CD4-positive, CD25-positive, alpha-beta regulatory T cell (primary cell): ENCODE measurements at places on chromosomes 4 and X. TPM values are rescaled to one million over a fixed set of nuclear protein-coding genes. Genes with fewer than 3 reads are reported as not detected.
A peak's percentile ranks its signal among the peaks of the same experiment; 100 is the strongest.

DNA sequence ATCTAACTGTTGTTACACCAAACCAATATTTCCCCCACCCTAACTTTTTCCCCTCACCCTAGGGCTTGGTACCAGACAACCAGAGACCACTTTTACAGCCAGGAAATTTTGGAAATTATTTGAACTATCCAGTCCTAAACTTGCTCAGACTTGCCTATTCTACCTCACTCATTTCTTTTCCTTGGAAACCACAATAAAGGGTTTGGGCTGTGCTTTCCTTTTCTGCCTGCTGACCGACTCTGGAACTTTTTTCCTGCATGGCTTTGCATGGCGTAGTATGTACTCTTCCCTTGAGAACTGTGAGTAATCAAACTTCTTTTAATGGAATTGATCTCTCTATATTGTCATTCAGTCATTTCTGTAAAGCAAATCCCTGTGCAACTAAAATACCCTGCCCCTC is 516.5 kb upstream of the FTHL17 start:
- H3K27ac ChIP-seq, result no peak overlapping the region
- DNase-seq, result no peak
- H3K4me3 ChIP-seq, result no peak overlapping the region

DNA sequence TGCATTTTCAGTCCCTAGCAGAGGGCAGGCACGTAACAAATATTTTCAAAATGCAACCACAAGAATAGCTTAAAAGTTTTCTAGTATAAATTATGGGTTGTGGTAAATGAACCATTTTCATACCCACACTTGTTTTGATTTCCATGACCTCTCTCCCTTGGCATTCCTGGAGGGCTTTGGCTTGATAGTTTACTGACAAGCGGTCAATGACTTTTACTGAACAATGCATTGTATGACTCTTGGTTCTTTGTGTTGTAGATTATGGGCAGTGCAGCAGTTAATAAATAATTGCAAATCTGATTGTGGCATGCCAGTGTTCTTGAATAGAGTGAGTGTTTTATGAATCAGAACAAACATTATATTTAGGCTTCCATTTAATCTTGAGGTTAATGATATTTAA is 285.2 kb upstream of the ARX start:
- DNase-seq, result no peak
- no peak overlapping the region for H3K27ac ChIP-seq
- no peak overlapping the region for H3K4me3 ChIP-seq
- H3K36me3 ChIP-seq, result no peaks in the 10 kb centered on the region

- H3K27me3 ChIP-seq, result no peaks in the 10 kb centered on the region
- no peak overlapping the region for H3K27ac ChIP-seq
These were observed 404.5 kb downstream of the GRXCR1 start for GRCh38 chr4:43296946-43297528.

DNA sequence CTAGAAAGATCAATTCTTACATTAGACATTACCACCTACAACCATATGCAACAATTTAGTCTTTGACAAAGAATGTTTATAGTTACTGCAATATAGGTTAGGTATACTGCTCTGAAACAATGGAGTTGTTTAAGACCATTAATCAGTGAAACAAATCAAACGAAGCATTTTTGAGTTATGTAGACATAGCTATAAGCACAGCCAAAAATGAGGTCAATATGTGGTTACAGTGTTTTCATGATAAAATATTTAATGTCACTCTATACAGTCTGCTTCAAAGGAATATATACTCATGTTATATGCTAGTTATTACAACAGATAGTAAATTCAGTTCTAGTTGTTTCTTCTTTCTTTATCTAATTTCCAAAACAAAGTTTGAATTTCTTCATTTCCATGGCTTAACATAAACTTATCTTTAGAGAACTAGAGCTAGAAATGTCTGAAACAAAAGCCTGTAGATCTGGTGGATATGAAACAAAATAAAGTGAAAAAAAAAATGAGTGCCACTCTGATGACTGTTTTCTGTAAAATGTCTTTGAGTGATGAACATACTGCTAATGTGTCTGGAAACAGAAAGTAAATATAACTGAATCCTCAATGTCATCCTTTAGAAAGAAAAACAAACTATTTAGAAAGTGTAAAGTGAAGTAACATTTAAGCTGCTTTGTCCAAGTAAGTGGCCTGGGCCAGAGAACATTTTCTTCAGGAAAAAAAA is 809.0 kb downstream of the FAT4 start:
- no peaks in the 10 kb centered on the region for H3K27me3 ChIP-seq
- H3K4me1 ChIP-seq, result no peaks in the 10 kb centered on the region
- DNase-seq, result no peak
- no peak overlapping the region for H3K27ac ChIP-seq

DNA sequence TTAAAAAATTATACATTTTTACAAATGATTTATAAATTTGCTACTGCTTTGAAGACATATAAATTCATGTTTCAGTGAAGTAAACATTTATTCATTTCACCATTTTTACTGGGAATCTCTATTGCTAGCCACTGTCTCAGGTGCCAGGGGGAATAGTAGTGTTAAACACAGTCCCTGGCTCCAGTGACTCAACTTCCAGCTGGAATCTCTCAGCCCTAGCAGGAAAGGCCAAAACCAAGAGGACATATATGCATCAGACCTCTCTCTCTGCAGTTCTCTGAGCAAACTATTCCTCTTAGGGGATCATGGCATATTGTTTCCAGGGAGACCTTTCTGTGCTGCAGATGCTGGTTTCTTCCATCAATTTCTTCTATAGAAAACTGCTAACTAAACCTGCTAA is 1009.0 kb upstream of the LCORL start:
- no peaks in the 10 kb centered on the region for H3K36me3 ChIP-seq
- H3K27ac ChIP-seq, result no peak overlapping the region
- H3K4me1 ChIP-seq, result no peaks in the 10 kb centered on the region

GRCh38 chrX:22063284-22063683 is 31.2 kb downstream of the PHEX start:
- no peak overlapping the region for H3K27ac ChIP-seq
- H3K4me3 ChIP-seq, result no peak overlapping the region
- H3K4me1 ChIP-seq, result no peaks in the 10 kb centered on the region
- DNase-seq, result no peak
- no peaks in the 10 kb centered on the region for H3K27me3 ChIP-seq

DNA sequence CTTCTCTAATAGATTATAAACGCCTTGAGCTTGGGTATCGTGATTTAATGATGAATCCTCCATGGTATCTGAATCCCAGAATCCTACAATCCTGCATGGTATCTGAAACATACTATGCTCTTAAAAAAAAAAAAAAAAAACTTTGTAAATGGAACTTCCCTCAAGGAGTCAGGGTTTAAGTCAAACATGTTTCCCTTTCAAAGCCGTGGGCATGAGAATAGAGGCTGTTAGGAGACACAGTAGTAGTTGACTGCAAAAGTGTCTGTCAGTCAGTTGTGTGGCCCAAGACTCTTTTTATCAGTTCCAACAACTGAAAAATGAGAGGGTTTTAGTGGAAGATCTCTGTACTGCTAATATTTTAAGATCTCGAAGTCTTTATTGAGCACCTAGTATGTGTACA is 2.4 kb upstream of the HS3ST1 start:
- H3K27ac ChIP-seq, result no peak overlapping the region
- DNase-seq, result no peak
- H3K36me3 ChIP-seq, result no peaks in the 10 kb centered on the region
- peaks cover 7% of the 10 kb centered on the region for H3K27me3 ChIP-seq
- H3K4me3 ChIP-seq, result no peak overlapping the region

DNA sequence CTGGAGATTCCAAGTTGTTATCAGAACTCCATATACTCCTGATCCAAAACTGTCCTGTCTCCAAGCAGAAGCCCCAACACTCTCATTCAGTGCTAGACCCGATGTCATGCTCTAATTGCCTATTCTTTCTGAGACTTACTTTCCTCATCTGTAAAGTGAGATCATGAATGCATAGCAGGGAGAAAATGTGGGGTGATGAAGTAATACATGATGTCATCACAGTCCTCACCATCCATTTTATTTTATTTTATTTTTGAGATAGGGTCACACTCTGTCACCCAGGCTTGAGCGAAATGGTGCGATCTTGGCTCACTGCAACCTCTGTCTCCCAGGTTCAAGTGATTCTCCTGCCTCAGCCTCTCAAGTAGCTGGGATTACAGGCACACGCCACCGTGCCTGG is 1554.0 kb upstream of the ADGRL3 start:
- no peak overlapping the region for H3K27ac ChIP-seq
- H3K27me3 ChIP-seq, result no peaks in the 10 kb centered on the region
- no peaks in the 10 kb centered on the region for H3K36me3 ChIP-seq
- H3K4me1 ChIP-seq, result no peaks in the 10 kb centered on the region
- no peak for DNase-seq

DNA sequence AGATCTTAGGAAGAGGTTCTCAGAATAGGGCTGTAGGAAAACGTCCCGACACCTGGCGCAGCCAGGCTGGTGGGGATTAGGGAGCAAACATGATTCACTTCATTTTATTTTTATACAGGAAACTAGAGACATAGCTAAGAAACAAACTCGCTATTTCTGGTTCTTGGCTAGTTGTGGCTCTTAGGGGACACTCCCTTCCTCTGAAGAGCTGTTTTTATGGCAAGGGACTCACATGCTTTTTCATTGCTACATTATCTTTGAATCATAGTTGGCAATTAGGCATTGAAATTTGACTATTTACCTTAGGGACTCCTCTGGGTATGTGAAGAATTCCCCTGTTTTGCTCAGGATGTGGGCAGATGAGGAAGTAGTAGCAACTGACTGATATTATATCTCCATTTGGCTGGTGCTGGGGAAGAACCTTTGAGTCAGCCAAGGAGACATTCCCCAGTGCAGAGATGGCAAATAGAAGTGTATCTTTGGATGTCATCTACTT is 174.5 kb downstream of the SMIM20 start:
- H3K27me3 ChIP-seq, result no peaks in the 10 kb centered on the region
- H3K4me3 ChIP-seq, result peak overlapping the region; percentile 23
- H3K36me3 ChIP-seq, result no peaks in the 10 kb centered on the region
- H3K27ac ChIP-seq, result peak overlapping the region; percentile 61
- H3K4me1 ChIP-seq, result peaks cover 9% of the 10 kb centered on the region
- DNase-seq, result peak; percentile 48

- H3K27me3 ChIP-seq, result no peaks in the 10 kb centered on the region
- H3K4me3 ChIP-seq, result no peak overlapping the region
- no peak overlapping the region for H3K27ac ChIP-seq
- H3K4me1 ChIP-seq, result peaks cover 12% of the 10 kb centered on the region
- no peak for DNase-seq
- no peaks in the 10 kb centered on the region for H3K36me3 ChIP-seq
These were observed 123.2 kb downstream of the GPR143 start for GRCh38 chrX:9642270-9642995.

GRCh38 chr4:176676901-176677300 is 115.8 kb downstream of the VEGFC start:
- H3K27me3 ChIP-seq, result no peaks in the 10 kb centered on the region
- H3K4me1 ChIP-seq, result no peaks in the 10 kb centered on the region
- H3K27ac ChIP-seq, result no peak overlapping the region
- H3K36me3 ChIP-seq, result no peaks in the 10 kb centered on the region

DNA sequence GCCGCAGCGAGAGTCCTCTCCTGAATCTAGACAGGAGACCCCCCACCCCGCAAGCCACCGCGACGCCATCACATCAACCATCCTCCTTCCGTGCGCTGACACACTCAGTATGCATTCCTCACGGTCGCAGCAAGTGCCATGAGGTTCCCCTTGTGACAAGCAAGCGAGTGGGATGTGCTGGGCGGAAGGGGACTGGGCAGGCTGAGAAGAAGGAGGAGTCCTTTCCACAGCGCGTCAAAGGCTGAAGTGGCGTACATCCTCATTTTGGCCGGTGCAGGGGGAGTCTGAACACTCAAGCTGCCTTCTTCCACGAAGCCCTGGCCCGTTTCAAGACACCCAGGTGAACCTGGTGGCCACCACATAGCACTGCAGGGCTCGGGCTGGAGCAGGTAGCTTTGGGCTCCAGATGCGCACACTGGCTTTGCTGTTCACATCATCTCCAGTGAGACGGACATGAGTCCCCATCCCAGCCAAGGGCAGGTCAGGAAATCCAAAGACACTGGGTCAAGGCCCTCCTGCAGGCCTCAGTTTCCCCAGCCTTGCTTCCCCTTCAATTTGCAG is 30.4 kb downstream of the CCNQ start:
- DNase-seq, result no peak
- no peak overlapping the region for H3K4me3 ChIP-seq
- H3K27ac ChIP-seq, result no peak overlapping the region
- H3K27me3 ChIP-seq, result no peaks in the 10 kb centered on the region
- no peaks in the 10 kb centered on the region for H3K4me1 ChIP-seq

NPY5R gene
- not detected for total RNA-seq

NEUROG2 gene
- not detected for total RNA-seq

PGRMC2 gene
- 48.6 TPM for total RNA-seq

SULT1B1 gene
- 4.4 TPM for total RNA-seq

MAOA gene
- not detected for total RNA-seq

DACH2 gene
- not detected for total RNA-seq
